Activated CD4-positive, alpha-beta T cell treated with anti-CD3 and anti-CD28 coated beads, Interleukin-2, amount 50 U/mL, for 4 hours (primary cell): ENCODE measurements at places on chromosomes 16 and 17.
A peak's percentile ranks its signal among the peaks of the same experiment; 100 is the strongest.

GRCh38 chr16:86783636-86784626 lies 205.6 kb downstream of the FOXL1 start:
- no peak for DNase-seq

- DNase-seq, result no peak
Measured at GRCh38 chr17:80476877-80477646, 655 bp upstream of the NPTX1 start.

- DNase-seq, result no peak
Measured at GRCh38 chr17:37109731-37110710, 161.3 kb downstream of the AATF start.

DNA sequence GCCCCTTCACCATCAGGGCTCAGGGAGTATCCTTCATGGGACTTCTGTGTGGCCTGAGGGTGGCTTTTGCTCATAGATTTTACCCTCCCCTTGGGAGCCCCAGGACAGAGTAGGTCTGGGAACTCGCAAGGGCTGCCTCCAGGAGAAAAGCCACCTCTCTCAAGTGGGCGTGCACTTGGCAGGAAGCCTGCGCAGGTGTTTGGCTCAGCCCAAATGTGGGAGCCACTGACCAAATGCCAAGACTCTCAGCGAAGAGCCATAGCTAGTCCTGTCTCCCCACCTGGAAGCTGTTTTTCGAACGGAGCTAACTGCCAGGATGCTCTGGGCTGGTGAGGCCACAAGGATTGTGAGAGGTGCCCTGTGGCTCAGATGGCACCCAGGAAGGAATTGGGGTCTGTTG lies 2.0 kb upstream of the HSD17B2 start:
- no peak for DNase-seq

DNA sequence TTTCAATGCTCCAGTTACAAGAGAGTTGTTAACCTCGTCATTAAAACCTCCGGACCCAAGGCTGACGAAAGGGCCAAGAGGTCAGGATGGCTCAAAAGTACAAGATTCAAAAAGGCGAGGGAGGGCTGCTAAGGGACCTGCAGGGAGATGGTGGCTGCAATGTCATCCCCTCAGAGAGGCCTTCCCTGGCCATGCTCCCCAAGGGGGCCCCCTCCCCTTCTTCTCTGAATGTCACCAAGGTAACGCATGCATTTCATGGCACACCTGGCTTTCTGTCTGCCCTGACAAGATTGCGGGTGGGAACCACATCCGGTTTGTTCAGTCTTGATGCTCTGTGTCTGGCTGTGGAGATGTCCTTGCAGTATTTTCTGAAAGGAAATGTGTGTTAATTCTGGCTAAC lies 89.9 kb downstream of the C16orf78 start:
- DNase-seq, result peak; percentile 46

DNA sequence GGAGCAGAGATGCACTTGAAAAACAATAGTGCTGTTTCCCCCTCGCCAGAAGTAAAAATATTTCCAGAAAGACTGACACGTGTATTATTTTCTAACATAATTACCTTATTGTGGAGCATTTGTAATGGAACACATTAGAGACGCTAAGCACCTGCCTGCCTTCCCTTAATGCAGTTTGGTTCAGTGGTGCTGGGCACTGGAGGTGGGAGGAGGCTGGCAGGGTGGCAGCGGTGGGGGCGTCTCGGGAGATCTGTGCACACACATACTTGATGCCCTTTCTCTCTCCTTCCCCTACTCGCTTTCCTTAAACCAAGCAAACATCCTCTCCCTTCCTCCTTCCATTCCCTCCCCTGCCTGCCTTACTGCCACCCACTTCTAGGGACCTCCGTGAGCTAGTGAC lies 156.6 kb upstream of the SDK2 start:
- DNase-seq, result no peak

DNA sequence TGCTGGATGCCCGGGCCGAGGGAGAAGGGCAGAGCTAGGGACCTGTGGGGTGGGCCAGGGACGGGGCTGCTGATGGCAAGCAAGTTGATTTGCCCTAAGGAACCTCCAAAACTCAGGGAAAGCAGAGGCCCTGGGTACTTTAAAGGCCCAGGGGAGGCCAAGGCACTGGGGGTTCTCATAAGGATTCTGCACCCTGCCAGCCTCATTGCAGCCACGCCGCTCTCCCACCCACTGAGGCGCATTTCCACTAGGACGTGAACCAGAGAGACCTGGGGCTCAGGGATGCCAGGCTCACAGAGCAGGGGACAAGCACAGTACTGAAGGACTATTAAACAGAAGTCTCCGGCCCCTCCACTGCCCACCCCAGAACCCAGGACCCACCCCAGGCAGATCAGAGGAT lies 39.4 kb upstream of the RBFOX3 start:
- DNase-seq, result no peak

DNA sequence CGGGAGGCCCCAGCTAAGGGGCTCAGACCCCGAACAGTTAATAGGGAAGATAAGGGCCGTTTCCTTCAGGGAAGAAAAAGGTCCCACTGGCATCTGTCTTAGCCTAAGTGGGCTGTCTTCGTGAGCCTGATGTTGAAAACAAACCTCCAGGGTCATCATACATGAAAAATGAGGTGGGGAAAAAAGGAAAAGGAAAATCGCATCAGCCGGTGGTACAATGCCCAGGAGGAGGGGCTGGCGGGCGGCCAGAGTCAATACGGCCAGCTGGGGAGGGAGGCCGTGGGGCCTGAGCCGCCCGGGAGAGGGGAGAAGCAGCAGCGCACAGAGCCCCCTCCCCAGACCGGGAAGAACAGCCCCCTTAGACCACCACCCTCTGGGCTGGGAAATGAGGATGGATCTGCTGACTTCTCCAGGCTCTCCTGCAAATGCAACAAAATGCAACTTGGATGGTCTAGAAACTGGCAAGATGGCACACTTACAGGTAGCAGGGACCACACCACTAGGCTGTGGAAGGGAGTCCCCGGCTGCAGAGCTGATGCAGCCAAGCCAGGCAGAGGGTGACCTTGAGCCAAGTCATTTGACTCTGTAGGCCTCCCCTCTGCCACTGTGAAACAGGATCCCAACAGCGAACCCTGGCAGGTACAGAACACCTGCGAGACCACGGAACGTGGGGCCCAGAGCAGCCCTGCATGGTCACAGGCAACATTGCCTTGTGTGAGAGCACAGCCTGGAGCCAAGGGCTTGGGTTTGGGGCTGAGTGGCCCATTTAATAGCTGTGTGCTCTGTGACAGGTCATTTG lies 448.5 kb downstream of the SOX9 start:
- DNase-seq, result no peak

GRCh38 chr16:19700319-19700781 lies 17.7 kb downstream of the KNOP1 start:
- DNase-seq, result no peak

- DNase-seq, result no peak
Measured at GRCh38 chr16:29962344-29962994, 590 bp downstream of the TMEM219 start.

DNA sequence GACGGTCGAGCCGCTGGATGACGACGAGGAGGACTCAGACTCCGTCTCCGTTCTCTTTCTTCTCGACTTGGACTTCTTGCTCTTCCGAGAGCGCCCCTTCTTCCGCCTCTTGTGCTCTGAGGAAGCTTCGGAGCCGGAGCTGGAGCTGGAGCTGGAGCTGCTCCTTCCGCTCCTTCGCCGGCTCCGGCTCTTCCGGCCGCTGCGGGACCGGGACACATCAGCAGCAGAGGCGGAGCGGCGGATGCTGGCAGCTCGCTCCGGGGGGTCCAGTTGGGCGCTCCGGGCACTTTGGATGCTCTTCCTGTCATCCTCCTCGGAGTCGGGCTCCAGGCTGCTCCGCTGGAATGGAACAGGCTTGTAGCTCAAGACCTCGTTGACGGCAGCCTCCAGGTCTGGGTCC lies 36.9 kb downstream of the PIPOX start:
- no peak for DNase-seq

- DNase-seq, result no peak
Measured at GRCh38 chr16:80746231-80746630, 58.2 kb downstream of the CDYL2 start.

GRCh38 chr17:66465701-66466100 lies 163.3 kb downstream of the PRKCA start:
- no peak for DNase-seq

- no peak for DNase-seq
Measured at GRCh38 chr17:82685291-82685690, 13.2 kb downstream of the RAB40B start.

DNA sequence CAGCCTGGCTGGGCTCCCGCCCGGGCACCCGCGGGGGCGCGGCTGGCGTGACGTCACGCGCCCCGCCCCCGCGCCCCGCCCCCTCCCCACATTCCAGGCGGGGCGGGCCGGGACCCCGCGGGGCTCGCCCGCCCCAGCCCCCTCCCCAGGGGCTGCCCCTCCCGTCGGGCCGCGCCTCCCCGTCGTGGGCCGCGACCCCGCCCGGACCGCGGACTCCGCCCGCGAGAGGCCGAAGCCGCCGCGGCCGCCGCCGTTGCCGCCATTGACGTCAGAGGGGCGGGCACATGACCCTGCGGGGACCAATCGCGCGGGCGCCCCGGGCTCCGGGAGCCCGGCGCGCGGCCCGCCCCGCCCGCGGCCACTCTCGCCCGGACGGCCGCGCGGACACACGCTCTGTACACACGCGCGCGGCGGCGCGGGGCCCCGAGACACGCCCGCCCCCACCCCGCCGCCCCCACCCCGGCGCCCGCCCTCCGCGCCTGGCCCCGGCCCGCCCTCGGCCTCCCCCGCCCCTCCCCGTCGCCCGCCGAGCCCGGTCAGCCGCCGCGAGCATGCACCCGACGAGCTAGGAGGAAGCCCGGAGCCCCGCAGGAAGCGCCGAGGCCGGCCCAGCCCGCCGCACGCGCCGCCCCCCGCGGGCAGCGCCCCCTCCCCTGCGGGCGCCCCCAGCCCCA lies at the start of gene CMIP:
CMIP (plus strand) TSS at position 361 of the 674 bp plus-strand sequence.
- DNase-seq, result peak; percentile 61

DNA sequence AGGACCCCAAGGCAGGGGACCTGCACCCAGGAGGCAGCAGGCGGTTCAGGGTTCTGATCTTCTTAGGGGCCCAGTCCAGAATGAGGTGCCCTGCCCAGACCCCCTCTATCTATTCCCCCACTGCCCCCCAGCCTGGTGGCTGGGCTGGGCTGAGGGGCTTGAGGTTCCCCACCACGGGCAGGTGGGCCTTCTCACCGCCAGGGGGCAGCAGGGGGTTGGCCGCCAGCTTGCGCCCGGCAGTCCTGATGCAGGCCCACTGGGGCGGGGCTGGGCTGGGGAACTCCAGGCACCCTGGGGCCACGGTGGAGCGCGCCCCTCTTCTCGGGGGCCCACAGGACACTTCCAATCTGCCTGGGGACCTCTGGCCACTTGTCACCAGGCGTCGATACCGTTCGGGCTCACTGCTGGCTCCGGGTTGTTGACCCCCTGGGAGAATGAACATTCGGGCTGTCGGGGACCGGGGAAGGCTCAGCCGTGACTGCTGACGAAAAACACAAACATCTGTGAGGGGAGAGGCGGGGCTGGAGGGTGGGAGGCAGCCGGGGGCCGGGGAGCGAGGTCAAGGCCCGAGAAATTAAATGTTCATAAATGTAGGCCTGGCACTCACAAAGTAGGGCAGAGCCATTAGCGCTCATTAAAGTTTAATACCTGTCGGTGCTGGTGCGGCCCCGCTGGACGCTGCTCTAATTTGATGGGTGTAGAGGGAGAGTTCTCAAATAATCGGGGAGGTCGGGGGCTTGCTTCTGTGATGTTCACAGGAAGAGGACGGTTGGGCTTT lies 219.3 kb upstream of the GSE1 start:
- DNase-seq, result peak; percentile 56
